ENCODE measurements at places on chromosomes 6 and 20. TPM values are rescaled to one million over a fixed set of nuclear protein-coding genes. Genes with fewer than 3 reads are reported as not detected.

FNDC11 gene
- total RNA-seq = 0.40 TPM

NMBR gene
- total RNA-seq = not detected

GJA10 gene
- total RNA-seq = not detected

RHAG gene
- not detected for total RNA-seq

CPXM1 gene
- 0.14 TPM for total RNA-seq

QRSL1 gene
- total RNA-seq = 17.4 TPM

ABHD16B gene
- not detected for total RNA-seq

SLC24A3 gene
- total RNA-seq = not detected

NRSN1 gene
- total RNA-seq = not detected

SLC12A5 gene
- total RNA-seq = under 0.01 TPM

KHDRBS2 gene
- total RNA-seq = not detected

POU3F2 gene
- total RNA-seq = not detected

CENPW gene
- 33.7 TPM for total RNA-seq

FAM135A gene
- total RNA-seq = 33.4 TPM

SIRPA gene
- total RNA-seq = 20.2 TPM

FRK gene
- total RNA-seq = 0.07 TPM

FOXP4 gene
- total RNA-seq = 9.0 TPM
